ENCODE measurements at places on chromosomes 16 and 17. TPM values are rescaled to one million over a fixed set of nuclear protein-coding genes. Genes with fewer than 3 reads are reported as not detected.

Gene OR3A3
- not detected for total RNA-seq

Gene TPSG1
- total RNA-seq = not detected

Gene TBC1D3H
- not detected for total RNA-seq

Gene TPSD1
- total RNA-seq = not detected

Gene ADAD2
- total RNA-seq = not detected

Gene MMP25
- 1.4 TPM for total RNA-seq

Gene PDILT
- not detected for total RNA-seq

Gene RHOT1
- total RNA-seq = 18.9 TPM

Gene KRT39
- total RNA-seq = not detected

Gene PLXDC1
- 11.7 TPM for total RNA-seq

Gene TSPOAP1
- total RNA-seq = 30.5 TPM

GRCh38 chr16:1543085-1543896 is 9.8 kb downstream of the TMEM204 start:
- H3K4me1 ChIP-seq = peaks cover 48% of the 10 kb centered on the region
- DNase-seq = no peak
- no peaks in the 10 kb centered on the region for H3K27me3 ChIP-seq
- H3K27ac ChIP-seq = peak overlapping the region; percentile 88
- peaks cover 2% of the 10 kb centered on the region for H3K36me3 ChIP-seq
- H3K4me3 ChIP-seq = peak overlapping the region; percentile 90

GRCh38 chr16:55471448-55472097 is 7.4 kb upstream of the MMP2 start:
- H3K27me3 ChIP-seq = peaks cover 22% of the 10 kb centered on the region
- no peak for DNase-seq
- H3K4me3 ChIP-seq = no peak overlapping the region
- no peaks in the 10 kb centered on the region for H3K36me3 ChIP-seq
- H3K4me1 ChIP-seq = no peaks in the 10 kb centered on the region

DNA sequence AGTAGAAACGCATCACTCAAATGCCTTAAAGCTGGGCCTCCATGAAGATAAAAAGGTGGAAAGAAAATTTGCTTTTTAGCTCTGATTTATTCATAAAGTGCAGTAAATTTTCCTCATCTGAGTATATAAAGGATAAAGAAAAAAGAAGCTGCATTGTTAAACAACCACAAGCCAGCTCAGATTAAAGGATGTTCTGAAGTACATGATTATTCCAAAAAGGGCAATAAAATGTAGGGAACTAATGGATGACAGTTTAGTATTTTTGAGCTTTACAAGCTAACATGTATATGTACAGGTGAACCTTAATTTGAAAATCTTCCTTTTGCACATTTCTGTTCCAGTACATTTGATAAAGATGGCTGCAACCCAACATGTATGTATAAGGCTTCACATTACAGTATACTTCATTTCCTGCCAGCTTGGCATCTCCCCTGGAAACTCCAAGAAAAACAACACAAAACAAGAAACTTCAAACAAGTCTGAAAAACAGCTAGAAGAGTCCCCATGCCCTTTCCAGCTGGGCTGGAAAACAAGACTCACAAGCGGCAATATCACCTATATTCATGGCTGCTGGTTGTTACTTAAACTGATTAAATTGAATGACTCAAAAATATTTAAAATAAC is 225.7 kb downstream of the CEP112 start:
- H3K27me3 ChIP-seq = no peaks in the 10 kb centered on the region
- H3K36me3 ChIP-seq = peaks cover 4% of the 10 kb centered on the region
- H3K27ac ChIP-seq = no peak overlapping the region
- H3K4me3 ChIP-seq = no peak overlapping the region

GRCh38 chr17:37142294-37142896 is 193.6 kb downstream of the AATF start:
- DNase-seq = no peak
- H3K4me1 ChIP-seq = peaks cover 11% of the 10 kb centered on the region
- H3K27me3 ChIP-seq = no peaks in the 10 kb centered on the region
- no peak overlapping the region for H3K27ac ChIP-seq

GRCh38 chr17:14448818-14449217 is 147.9 kb downstream of the HS3ST3B1 start:
- H3K27me3 ChIP-seq = peaks cover 5% of the 10 kb centered on the region
- H3K27ac ChIP-seq = no peak overlapping the region
- H3K4me3 ChIP-seq = no peak overlapping the region
- no peaks in the 10 kb centered on the region for H3K4me1 ChIP-seq
- DNase-seq = no peak
- H3K36me3 ChIP-seq = peaks cover 2% of the 10 kb centered on the region

GRCh38 chr16:84024854-84025253 is 17.7 kb downstream of the SLC38A8 start:
- H3K4me3 ChIP-seq = no peak overlapping the region
- H3K4me1 ChIP-seq = peaks cover 7% of the 10 kb centered on the region
- no peaks in the 10 kb centered on the region for H3K36me3 ChIP-seq
- DNase-seq = no peak
- H3K27ac ChIP-seq = no peak overlapping the region

DNA sequence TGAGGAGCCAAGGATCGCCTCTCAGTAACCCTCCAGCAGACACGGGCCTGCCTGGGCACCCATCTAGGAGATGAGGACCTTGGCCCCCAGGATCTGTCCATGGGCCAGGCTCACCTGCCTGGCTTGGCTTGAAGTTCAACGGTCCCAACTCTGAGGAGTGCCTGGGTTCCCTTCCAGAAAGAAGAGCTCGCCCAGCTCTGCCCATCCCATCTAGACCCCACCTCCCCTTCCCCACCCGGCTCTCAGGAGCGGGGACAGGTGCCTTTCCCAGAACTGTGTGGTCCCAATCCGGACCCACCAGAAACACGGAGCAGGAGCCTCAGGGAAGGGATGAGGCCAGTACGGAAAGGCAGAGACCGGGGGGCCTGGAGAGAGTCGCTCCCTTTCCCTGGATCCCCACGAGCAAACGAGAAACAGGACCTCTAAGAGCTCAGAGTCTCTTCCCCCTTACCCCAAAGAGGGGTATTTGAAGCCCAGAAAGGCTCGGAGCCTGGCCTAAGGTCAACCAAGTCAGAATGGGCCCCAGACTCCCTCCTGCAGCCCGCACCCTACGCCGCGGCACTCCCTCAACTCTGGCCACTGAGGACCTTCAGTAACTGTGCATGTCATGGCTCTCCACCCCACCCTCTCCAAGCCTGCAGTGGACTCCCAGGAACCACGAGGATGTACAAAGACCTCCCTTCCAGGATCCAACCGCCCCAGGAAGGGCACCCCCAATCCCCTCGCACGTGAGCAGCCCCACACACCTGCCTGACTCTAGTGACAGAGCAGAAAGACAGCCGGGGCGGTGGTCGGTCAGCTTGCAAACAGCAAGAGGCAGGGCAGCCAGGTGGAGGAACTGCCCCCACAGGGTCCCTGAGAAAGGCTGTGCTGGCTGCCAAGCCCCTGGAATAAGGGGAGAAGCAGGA is 5.4 kb downstream of the CLUH start:
- peaks cover 34% of the 10 kb centered on the region for H3K4me1 ChIP-seq
- H3K36me3 ChIP-seq = no peaks in the 10 kb centered on the region
- peak overlapping the region; percentile 67 for H3K27ac ChIP-seq
- H3K4me3 ChIP-seq = no peak overlapping the region
- DNase-seq = no peak
- H3K27me3 ChIP-seq = no peaks in the 10 kb centered on the region

DNA sequence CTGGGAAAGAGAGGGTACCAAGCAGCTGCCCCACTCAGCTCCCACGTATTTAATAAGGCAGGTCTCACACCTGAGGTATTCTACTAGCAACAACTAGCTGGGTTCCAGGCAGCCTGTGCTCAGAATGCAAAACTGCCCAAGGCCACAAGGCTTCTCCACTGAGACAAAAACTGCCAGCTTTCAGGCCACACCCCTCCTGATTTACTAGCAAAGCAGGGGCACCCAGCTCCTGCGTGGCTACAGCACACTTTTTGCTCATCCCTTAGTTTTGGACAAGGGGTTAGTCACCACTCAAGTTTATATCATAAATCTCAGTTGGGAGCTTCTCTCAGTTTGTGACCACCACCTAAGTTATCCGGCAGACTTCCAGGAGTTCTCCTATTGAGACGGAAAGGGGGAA is 494.6 kb downstream of the CDH11 start:
- no peaks in the 10 kb centered on the region for H3K36me3 ChIP-seq
- no peak for DNase-seq
- no peak overlapping the region for H3K27ac ChIP-seq
- no peaks in the 10 kb centered on the region for H3K27me3 ChIP-seq
- no peak overlapping the region for H3K4me3 ChIP-seq

DNA sequence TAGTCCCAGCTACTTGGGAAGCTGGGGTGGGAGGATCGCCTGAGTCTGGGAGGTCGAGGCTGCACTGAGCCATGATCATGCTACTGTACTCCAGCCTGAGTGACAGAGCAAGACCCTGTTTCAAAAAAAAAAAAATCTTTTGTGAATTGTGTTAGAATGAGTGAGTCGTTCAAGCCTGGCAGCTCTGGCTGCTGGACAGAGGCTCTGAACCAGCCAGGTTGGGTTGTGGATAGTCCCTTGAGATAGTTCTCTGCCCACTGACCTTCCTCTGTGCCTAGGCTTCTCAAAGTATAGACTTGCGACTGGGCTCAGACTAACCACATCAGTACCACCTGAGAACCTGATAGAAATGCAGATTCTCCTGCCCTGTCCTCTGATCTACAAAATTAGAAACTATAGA is 2.2 kb upstream of the KSR1 start:
- peak overlapping the region; percentile 54 for H3K27ac ChIP-seq
- H3K4me1 ChIP-seq = peaks cover 22% of the 10 kb centered on the region
- no peaks in the 10 kb centered on the region for H3K36me3 ChIP-seq
- H3K27me3 ChIP-seq = no peaks in the 10 kb centered on the region
- no peak overlapping the region for H3K4me3 ChIP-seq

- no peaks in the 10 kb centered on the region for H3K27me3 ChIP-seq
- no peaks in the 10 kb centered on the region for H3K36me3 ChIP-seq
- H3K4me1 ChIP-seq = peaks cover 18% of the 10 kb centered on the region
- no peak for DNase-seq
Observed at GRCh38 chr17:63928172-63928666, 3.9 kb downstream of the CD79B start.

DNA sequence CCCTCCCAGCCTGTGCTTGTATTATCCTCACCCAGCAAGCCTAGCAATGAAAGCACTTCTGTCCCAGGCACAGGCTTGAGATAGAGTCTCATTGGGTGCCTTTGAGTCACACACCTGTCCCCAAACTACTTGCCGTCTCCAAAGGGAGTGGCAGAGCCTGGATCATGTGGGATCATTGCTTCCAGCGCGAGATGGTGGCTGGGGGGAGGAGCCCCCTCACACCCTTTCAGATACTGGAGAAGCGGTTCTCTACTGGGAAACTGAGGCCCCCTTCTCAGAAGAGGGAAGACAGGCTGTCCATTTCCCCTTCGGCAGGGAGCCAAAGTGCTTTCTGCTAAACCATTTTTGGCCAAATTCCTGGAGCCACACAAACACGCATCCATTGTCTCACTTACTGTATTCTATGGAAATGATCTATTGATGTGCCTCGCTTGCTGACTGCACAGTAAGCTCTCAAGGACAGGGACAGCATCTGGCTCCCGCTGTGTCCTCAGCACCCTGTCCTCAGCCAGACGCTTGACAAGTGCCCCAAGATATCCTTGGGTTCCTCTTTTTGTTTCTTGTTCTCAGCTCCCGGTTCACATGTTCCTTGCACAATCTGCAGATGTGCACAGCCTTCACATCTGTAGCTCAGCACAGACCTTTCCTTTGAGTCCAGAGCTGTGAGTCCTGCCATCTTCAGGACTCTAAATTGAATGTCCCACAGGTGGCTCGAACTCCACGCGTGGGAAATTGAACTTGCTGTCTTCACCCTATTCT is 26.0 kb upstream of the DLX3 start:
- H3K27ac ChIP-seq = no peak overlapping the region
- H3K36me3 ChIP-seq = no peaks in the 10 kb centered on the region
- peaks cover 3% of the 10 kb centered on the region for H3K4me1 ChIP-seq
- DNase-seq = no peak

GRCh38 chr16:3171181-3171854 is 16.7 kb upstream of the OR1F1 start:
- H3K27ac ChIP-seq = peak overlapping the region; percentile 91
- no peaks in the 10 kb centered on the region for H3K36me3 ChIP-seq
- peaks cover 39% of the 10 kb centered on the region for H3K27me3 ChIP-seq
- no peak for DNase-seq

- no peak for DNase-seq
- H3K4me1 ChIP-seq = no peaks in the 10 kb centered on the region
- no peaks in the 10 kb centered on the region for H3K27me3 ChIP-seq
- H3K27ac ChIP-seq = no peak overlapping the region
- H3K4me3 ChIP-seq = no peak overlapping the region
Observed at GRCh38 chr17:67276075-67276474, 31.1 kb upstream of the HELZ start.

DNA sequence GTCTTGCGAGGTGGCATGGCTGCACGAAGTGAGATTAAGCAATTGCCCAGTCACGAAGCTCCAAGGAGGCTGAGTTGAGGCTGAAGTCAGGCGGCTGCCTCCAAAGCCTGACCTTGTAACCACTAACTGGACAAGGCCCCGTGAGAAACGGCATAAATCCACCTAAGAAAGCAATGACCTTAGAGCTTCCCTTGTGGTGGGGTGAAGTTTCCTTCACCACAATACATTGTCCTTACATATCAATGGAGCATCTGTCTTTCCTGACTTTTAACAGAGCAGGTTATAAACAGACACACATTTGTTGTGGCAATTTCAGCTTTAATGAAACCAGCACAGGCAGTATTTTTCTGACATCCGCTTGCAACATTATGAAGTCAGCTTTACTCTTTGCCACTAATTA is 2.5 kb upstream of the MED9 start:
- no peaks in the 10 kb centered on the region for H3K36me3 ChIP-seq
- no peak overlapping the region for H3K4me3 ChIP-seq
- peaks cover 35% of the 10 kb centered on the region for H3K27me3 ChIP-seq
- peaks cover 10% of the 10 kb centered on the region for H3K4me1 ChIP-seq
- DNase-seq = no peak
- no peak overlapping the region for H3K27ac ChIP-seq

- H3K27me3 ChIP-seq = no peaks in the 10 kb centered on the region
- H3K4me1 ChIP-seq = no peaks in the 10 kb centered on the region
- no peak overlapping the region for H3K4me3 ChIP-seq
- no peak overlapping the region for H3K27ac ChIP-seq
- no peaks in the 10 kb centered on the region for H3K36me3 ChIP-seq
- DNase-seq = no peak
Observed at GRCh38 chr16:51900221-51900780, 646.6 kb downstream of the TOX3 start.

GRCh38 chr16:84315422-84315821 is 20.7 kb downstream of the WFDC1 start:
- no peak overlapping the region for H3K4me3 ChIP-seq
- no peak for DNase-seq
- peaks cover 43% of the 10 kb centered on the region for H3K27me3 ChIP-seq
- no peak overlapping the region for H3K27ac ChIP-seq

DNA sequence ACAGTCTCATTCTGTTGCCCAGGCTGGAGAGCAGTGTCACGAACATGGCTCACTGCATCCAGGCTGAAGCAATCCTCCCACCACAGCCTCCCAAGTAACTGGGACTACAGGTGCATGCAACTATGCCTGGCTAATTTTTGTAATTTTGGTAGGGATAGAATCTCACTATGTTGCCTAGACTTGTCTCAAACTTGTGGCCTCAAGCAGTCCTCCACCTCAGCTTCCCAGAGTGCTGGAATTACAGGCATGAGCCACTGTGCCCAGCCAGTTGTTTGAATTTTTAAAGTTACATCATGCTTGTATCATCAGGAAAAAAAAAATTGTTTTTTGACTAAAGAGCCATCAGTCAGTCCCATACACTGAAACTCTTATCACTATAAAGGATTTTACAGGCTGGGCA is 17.1 kb upstream of the VPS4A start:
- H3K27me3 ChIP-seq = no peaks in the 10 kb centered on the region
- H3K27ac ChIP-seq = peak overlapping the region; percentile 51
- peaks cover 5% of the 10 kb centered on the region for H3K36me3 ChIP-seq
- peaks cover 8% of the 10 kb centered on the region for H3K4me1 ChIP-seq

GRCh38 chr16:17414421-17414820 is 56.3 kb downstream of the XYLT1 start:
- H3K4me3 ChIP-seq = peak overlapping the region; percentile 93
- H3K27ac ChIP-seq = peak overlapping the region; percentile 97
- peaks cover 4% of the 10 kb centered on the region for H3K36me3 ChIP-seq
- no peak for DNase-seq
- no peaks in the 10 kb centered on the region for H3K27me3 ChIP-seq

All from T-helper 17 cell (primary cell).